ENCODE measurements at places on chromosomes 2 and 18. TPM values are rescaled to one million over a fixed set of nuclear protein-coding genes. Genes with fewer than 3 reads are reported as not detected.

Gene PJVK
- total RNA-seq, result 7.9 TPM

Gene TSPYL6
- total RNA-seq, result 0.30 TPM

- DNase-seq, result no peak
Measured at GRCh38 chr2:66370824-66371223, 64.1 kb upstream of the MEIS1 start.

DNA sequence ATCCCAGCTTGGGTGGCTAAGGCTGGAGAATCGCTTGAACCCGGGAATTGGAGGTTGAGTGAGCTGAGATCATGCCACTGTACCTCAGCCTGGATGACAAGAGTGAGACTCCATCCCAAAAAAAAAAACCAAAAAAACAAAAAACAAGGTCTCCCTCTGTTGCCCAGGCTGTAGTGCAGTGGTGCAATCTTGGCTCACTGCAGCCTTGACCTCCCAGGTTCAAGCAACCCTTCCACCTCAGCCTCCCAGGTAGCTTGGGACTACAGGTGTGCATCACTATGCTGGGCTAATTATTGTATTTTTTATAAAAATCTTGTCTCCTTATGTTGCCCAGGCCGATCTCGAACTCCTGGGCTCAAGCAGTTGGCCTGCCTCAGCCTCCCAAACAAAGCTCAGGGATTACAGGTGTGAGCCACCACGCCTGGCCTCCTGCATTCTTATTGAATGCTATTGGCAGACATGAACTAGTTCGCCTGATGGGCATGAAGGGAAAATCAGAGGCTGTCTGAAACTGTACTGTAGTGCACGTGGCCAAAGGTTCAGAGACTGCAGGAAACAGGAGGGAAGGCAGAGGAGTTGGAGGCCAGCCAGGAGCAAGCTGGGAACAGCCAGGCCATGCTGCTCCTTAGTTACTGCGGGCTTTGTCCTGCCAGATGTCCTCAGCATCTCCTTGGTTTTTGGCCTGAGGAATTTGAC is 16.0 kb upstream of the ASXL2 start:
- no peak for DNase-seq
